NCI-H226 (cell line): ENCODE measurements at places on chromosomes 7 and 10.

DNA sequence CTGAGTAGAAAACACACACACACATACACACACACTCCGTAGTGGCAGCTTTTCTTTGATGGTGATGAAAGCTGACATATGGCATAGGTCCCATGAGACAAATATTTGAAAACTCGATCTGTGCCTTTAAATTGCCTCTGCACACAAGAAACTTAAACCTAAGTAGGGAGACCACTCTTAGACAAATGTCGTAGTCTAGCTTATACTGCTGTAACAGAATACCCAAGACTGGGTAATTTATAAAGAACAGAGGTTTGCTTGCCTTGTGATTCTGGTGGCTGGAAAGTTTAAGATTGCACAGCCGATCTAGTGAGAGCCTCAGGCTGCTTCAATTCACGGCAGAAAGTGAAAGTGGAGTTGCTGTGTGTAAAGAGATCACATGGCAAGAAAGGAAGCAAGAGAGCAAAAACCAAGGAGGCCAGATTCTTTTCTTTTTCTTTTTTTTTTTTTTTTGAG, 489.4 kb upstream of the SORCS1 start:
- no peak for DNase-seq

DNA sequence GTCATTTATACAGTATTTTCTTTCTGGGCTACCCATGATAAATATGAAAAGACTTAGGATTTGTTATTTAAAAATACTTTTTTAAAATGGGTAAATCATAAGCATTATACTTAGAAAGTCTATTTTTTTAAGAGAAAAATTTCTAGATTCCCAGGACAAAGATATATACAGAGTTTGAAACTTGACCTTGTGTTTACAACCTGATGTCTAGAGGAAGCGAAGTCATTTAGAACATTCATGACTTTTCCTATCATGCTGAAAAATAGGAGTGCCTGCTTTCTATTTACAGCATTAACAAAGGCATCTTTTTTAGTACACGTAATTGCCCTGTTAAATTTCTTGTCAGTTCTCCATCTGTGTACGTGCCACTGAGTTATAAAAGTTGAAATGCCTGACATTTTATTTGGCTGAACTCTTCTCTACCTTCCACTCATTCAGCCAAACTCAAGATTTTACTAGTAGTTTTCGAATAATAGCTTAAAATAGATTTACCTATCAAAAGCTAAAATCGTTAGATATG, 23.0 kb downstream of the GNAT3 start:
- no peak for DNase-seq

GRCh38 chr7:140876519-140877248, 48.0 kb downstream of the BRAF start:
- DNase-seq: peak; percentile 61

- DNase-seq: no peak
Measured at GRCh38 chr10:69873135-69873639, 71.5 kb downstream of the COL13A1 start.

- DNase-seq: no peak
Measured at GRCh38 chr10:43372765-43373361, 1.4 kb downstream of the FXYD4 start.

DNA sequence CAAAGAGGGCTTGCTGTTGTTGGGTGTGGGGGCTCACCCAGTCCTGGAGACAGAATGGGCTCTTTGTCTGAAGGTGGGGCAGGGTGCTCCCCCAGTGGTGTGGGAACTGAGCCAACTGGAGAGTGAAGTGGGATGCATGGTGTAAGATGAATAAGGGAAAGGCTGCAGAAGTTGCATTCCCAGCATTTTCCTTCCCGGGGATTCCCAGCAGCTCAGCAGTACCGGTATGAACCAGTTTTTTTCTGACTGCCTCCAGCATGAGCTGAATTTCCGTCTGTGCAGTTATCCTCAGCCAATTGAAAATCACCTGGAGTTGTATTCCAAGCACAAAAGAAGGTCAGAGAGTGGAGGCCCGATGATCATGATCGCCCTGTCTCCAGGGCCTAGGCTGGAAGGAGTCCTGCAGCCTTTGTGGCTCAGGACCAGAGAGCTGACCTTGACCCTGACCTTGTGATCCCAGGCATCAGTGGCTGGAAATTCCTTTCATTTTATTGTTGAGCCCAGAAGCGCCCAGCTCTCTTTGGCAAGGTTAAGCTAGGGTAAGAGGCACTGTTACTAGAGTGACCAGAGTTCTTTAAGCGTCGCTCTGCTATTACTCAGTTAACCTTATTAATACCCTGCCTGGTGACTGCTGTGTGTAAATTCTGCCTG, 33.4 kb downstream of the OGDH start:
- DNase-seq: peak; percentile 98

DNA sequence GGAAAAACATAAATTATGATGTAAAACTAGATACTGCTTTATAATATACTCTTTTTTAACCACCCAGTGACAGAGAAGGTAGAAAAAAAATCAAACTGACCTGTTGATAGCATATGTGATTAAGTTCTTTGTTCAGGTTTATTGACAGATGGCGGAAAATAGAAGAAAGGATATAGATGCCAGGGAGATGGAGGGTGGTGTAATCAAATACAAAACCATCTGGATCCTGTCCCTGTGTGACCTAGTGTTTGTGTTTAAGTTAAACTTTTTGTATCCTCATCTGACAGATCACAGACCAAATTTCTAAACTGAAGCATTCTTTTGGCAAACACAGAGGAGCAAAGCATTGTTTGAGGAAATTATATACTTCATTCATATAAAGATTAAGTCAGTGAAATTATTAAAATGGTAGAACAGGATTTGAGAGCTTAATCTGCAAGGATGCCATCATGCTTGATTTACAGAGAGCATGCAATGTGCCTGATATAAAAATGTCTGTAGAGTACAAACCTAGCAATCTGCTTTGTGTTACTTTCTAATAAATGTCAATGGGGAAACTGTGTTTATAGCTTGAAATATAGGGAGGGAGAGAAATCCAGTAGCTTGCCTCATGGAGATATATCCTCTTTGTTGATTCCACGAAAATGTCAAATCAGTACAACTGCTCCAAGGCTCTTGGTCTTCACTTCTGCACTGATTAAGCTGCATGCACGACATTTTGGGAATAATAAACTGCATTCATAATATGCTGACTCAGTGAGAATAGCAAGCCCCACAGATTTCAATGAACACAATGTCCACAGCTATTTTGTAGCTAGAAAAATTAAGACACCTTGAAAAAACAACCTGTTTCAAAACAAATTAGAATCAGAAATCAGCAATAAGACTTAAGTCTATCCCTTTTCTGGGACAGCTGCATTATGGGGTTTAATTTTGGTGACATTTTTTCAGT, 39.0 kb downstream of the SEM1 start:
- no peak for DNase-seq

GRCh38 chr10:48649349-48649944, 35.2 kb upstream of the WDFY4 start:
- DNase-seq: no peak

- no peak for DNase-seq
Measured at GRCh38 chr10:71029411-71029892, 141.1 kb upstream of the PCBD1 start.

- DNase-seq: no peak
Measured at GRCh38 chr7:101787864-101788263, 29.6 kb upstream of the CUX1 start.

DNA sequence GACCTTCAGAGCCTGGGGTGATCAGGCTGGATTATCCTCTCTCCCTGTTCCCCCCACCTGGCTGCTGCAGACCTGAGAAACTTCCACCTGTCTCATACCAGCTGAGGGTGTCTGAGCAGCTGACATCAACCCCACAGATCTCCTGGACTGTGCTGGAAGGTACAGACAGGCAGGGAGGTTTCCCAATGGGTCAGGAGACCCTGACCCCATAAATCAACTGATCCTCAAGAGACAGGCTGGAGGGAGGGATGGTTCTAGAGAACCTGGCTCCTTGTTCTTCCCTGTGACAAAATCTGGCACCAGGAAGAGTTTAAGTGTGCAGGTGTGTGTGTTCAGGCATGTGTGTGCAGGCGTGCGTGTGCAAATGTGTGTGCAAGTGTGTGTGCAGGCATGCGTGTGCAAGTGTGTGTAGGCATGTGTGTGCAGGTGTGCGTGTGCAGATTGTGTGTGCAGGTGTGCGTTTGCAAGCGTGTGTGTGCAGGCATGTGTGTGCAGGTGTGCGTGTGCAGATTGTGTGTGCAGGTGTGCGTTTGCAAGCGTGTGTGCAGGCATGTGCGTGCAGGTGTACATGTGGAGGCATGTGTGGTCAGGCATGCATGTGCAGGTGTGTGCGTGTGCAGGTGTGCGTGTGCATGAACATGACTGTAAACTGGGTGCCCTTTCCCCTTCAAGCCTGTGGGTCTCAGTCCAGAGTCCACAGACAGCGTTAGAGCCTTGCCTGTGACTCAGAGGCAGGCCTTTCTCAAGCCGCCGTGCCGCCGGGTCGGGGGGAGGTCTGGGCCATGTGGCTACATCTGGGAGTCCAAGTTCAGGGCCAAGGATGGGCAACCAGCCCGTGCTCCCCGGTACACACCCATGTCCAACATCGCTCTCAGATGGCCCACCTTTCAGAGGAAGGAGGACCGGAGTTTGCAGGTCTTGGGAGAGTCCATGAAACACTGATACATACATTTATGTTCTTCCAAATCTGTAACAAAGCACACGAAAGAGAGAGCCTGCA, 50.1 kb upstream of the ELN start:
- no peak for DNase-seq

DNA sequence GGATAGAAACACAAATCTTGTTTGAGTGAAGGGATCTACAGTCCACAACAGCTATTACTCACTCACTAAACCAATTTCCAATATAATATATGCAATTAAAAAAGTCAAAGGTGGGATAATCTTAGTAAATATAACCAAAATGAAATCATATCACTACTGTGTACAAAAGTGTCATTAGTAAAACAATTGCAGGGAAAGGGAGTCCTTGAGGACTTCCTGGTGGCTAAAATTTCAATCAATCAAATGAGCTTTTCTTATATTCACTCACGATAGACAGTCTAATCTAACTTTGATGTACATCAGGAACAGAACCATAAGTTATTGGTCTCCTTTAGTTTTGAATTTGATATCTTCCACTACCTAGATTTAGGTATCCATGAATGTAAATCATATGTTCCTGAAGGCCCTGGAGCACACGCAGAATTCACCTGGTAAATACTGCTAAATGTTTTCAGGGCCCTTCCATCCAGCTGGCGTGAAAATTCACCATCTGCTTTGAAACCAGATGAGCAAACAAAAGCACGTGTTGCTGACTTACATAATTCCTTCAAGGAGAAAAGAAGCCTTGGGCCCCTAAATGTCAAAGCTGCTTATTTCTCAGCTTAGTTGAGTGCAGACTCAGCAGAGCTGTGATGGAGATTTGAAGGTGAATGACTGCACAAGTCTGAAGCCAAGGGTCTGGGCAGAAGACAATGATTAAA, 159.3 kb upstream of the TMEM196 start:
- DNase-seq: no peak

DNA sequence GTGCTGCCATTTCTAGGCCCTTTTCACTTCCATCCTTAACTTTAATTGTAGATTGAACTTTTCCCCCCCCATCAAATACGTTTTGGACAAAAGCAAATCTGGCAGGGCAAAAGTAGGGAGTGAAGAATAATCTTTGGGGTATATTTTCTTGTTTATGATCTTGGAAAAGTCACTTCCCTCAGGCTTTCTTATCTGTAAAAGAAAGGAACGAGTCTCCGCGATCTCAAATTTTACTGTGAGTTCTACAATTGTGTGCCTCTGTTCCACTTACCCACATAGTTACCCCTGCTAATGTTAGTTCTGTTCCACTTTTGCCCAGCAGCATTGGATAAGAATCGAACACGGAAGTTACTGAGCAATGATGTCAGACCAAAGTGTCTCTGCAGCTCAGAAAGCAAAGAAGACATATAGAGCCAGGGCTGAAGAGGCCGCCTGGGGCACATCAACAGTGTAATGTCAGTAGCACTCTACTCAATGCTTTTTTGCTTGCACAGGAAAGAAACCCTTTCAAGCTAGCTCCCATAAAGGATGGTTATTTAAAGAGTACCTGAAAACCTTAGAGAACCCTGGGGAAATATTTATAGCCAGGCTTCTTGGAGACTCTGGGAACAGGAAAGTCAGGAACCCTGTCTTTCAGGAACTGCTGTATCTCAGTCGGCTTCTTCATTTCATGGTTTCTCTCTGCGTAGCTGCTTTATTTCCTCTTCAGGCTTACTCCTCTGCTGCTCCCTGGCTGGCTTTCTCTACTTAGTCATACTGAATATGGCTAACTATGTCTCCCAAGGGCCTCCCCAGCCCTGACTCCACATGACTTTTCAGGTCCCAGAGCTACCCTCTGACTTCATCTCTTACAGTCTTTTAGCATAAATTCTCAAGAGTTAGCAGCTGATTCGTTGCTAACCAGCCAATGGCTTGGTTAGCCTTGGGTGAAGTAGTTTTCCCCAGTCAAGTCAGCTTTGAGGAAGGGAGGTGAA, 123.7 kb upstream of the FAM3C start:
- DNase-seq: no peak

DNA sequence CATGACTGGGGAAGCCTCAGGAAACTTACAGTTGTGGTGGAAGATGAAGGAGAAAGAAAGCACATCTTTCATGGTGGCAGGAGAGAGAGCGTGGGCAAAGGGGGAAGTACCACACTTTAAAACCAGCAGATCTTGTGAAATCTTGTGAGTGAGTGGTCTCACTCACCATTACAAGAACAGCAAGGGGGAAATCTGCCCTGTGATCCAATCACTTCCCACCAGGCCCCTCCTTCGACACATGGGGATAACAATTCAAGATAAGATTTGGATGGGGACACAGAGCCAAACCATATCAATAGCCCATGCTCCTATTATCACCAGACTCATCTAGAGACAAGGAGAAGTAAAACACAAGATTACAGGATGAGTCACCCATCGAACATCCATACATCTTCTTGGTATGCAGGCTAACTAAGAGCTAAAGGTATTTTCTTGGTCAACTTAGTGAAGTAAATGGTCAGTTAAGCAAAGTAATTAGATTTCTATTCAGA, 55.3 kb upstream of the YAE1 start:
- peak; percentile 12 for DNase-seq

- DNase-seq: no peak
Measured at GRCh38 chr10:44853148-44853734, 57.9 kb upstream of the TMEM72 start.

GRCh38 chr10:99661377-99661763, 2.1 kb downstream of the ENTPD7 start:
- DNase-seq: peak; percentile 92

GRCh38 chr7:101969997-101970585, 152.7 kb downstream of the CUX1 start:
- no peak for DNase-seq

GRCh38 chr10:16477757-16478156, 40.9 kb downstream of the PTER start:
- no peak for DNase-seq

GRCh38 chr10:89909752-89910151, 208.4 kb downstream of the KIF20B start:
- DNase-seq: no peak
